ENCODE measurements at places on chromosomes 11 and 22.

DNA sequence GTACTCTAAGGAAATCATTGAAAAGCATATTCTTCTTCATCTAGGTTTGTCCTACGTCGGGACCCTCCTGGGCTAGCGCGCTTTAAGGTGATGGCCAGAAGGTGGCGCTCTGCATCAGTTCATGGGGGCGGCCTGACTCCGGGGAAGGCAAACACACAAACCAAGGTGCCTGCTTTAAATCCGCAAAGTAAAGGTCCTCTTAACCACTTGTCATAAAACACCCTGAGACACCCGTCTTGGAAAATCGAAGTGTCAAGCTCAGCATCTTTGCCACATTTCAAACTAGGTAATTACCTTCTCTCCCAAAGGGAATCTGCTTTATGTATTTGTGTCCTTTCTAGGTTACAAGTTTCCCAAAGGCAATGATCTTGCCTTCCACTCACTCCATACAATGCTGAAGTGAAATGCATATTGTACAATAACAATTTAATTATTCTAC is 33.9 kb downstream of the LMO2 start:
- peak; percentile 81 for DNase-seq

- no peak for DNase-seq
Observed at GRCh38 chr11:121927097-121927785, 188.8 kb downstream of the BLID start.

GRCh38 chr11:58739725-58740430 is 8.1 kb upstream of the GLYAT start:
- DNase-seq: peak; percentile 36

DNA sequence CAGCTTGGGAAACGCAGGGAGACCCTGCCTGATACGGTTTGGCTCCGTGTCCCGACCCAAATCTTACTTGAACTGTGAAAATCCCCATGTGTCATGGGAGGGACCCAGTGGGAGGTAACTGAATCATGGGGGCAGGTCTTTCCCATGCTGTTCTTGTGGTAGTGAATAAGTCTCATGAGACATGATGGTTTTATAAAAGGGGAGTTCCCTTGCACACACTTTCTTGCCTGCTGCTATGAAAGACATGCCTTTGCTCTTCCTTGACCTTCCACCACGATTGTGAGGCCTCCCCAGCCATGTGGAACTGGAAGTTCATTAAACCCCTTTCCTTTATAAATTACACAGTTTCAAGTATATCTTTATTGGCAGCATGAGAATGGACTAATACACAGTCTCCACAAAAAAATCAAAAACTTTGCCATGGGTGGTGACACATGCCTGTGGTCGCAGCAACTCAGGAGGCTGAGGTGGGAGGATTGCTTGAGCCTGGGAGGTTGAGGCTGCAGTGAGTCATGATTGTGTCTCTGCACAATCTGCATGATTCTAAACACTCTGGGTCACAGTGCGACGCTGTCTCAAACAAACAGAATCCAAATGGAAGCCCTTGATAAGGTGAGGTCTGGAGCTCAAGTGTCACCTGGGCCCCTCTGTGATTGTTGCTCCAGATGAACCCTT is 34.9 kb downstream of the SYN3 start:
- DNase-seq: no peak

- DNase-seq: no peak
Observed at GRCh38 chr11:72369743-72370142, 64.6 kb downstream of the CLPB start.

DNA sequence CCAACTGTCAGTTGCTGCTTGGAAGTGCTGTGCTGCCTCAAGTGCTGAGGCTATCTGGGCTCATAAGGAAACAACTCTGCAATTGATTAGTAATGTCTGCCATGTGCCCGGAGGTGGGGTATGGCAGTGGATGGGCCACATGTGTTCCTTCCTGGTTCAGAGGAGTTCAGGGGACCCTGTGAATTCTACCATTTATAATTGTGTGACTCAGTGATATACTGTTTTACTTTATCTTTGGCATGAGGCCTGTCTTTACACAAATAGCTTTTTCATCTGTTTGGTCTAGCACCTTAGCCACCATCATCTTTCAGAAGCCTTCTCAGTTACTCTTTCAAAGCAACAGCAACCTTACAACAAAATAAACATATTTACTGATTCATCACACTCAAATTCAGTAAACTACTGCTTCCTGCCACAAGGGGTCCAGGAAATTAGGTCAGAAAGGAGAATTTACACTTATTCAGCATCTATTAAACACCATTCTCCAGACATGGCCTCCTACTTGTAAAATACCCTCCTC is 20.9 kb downstream of the DKK3 start:
- DNase-seq: peak; percentile 22

DNA sequence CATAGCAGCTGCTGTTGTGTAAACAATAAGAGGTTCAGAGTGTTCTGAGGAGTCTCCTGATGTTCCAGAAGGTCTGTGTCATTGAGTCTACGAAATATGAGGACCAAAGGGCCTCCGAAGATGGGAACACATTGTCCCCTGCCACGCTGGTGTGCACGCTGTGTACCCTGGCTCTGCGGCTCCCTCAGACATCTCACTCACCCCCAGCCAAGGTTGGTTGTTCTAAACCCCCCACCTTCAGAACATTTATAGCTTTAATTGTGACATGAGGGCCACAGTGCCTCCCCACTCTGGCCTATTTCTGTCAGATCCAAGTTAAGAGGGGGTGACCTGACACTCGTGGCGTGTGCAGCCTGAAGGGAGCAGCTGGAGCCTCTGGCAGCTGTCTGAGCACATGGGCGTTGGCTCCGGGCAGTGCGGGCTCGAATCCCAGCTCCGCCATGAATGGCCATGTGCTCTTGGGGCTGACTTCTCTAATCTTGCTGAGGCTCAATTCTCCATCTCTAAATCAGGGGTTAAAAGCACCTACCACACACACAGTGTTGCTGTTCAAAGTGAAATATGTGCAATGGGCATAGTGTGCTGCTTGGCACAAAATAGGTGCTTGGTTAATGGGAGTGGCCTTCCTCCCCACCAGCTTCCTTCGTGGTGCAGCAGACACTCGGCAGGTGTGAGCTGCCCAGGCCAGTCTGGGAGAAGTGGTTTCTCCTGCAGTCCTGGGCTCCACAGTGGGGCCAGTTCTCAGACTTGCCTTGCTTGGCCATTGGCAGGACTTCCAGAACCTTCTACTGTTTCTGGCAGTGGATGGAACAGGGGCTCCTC is 39.7 kb upstream of the MICAL2 start:
- no peak for DNase-seq

GRCh38 chr11:36672815-36673450 is 74.9 kb upstream of the RAG2 start:
- peak; percentile 64 for DNase-seq

DNA sequence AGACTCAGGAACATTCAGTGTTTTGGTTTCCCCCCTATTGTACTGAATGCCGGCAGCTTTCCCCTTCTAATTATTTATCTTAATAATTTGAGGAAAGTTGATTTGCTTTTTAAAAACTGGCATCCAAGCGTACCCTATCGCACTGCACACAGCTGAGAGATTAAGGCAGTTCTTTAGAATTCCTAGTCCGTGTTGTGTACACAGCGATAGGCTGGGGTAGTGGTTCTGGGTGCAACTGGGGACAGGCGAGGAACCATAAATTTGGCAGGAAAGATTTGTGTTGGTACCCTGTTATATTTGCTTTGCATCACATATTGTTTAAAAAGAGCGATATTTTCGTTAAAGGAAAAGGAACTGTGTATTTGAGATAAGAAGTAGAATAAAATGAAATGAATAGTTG is 39.2 kb downstream of the PTPRJ start:
- no peak for DNase-seq

GRCh38 chr22:38569972-38570778 is at the start of gene DMC1:
Gene DMC1 (minus strand): TSS chr22:38570183. CDS start chr22:38568256, 1,927 bp downstream.
- peak; percentile 95 for DNase-seq

DNA sequence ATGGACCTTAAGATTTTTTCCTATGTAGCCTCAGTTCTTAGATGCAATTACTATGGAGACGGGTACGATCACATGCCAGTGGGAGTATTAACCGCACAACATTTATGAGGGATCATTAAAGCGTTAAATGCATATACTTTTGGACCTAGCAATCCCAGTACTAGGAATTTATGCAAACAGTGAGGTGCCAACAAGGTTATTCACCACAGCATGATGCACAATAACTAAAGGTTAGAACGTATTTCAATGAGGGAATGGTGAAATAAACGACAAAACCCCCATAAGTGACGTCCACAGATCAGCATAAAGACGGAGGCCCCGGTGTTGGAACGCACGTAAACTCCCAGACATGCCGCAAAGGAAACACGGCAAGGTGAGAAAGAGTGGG is 539 bp downstream of the SIRT3 start:
- DNase-seq: no peak

DNA sequence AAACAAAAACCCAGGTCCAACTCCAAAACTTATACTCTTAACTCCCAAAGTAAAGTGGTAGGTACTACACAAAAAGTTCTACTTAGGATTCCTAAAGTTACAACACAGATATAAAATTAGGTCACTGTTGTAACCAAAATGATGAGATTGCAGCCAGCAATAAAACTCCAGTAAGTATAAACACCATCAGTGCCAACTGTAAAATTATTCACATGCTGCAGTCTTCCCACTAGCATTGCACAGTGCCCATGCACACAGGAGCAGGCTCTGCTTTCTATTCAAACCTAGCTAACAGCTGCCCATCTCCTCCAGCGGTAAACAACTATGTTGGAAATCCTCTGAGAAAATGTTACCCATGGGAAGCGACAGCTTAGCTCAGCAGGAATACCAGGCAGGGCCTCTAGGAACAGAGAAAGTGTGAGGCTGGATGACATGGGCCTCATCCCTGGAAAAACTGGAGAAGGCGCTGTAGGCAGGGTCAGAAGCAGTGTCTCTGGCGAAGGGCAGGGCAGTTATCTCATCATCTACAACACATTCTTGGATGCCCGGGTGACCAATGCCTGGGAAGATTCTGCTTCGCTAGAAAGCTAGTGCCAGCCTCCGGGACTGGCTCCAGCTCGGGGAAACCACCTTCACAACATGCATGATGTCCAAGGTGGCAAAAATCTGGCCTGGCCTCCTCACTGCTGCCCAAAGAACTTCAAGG is 9.1 kb downstream of the CPT1A start:
- DNase-seq: no peak

GRCh38 chr11:72350752-72351151 is 83.6 kb downstream of the CLPB start:
- peak; percentile 51 for DNase-seq

- no peak for DNase-seq
Observed at GRCh38 chr22:48366056-48366455, 1461.6 kb downstream of the BRD1 start.

GRCh38 chr22:23251445-23252093 is 71.3 kb downstream of the BCR start:
- no peak for DNase-seq

DNA sequence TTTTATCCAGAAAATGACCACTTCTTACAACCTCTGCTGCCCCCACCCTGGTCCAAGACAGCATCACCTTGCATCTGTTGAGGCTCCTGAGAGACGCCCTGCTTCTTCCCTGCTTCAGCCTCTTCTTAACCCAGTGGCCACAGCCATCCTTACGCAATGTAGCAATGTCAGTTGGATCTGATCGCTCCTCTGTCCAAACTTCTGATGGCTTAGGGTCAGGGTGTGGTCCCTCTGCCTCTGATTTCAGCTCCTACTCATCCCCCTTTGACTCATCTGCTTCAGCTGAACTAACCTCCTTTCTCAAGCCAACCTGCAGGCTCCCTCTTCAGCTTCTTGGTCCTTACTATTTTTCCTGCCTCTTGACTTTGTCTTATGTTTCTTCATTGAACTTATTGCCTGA is 280.8 kb downstream of the KIRREL3 start:
- DNase-seq: no peak

GRCh38 chr11:96213500-96213899 is 129.5 kb downstream of the MAML2 start:
- DNase-seq: peak; percentile 28

DNA sequence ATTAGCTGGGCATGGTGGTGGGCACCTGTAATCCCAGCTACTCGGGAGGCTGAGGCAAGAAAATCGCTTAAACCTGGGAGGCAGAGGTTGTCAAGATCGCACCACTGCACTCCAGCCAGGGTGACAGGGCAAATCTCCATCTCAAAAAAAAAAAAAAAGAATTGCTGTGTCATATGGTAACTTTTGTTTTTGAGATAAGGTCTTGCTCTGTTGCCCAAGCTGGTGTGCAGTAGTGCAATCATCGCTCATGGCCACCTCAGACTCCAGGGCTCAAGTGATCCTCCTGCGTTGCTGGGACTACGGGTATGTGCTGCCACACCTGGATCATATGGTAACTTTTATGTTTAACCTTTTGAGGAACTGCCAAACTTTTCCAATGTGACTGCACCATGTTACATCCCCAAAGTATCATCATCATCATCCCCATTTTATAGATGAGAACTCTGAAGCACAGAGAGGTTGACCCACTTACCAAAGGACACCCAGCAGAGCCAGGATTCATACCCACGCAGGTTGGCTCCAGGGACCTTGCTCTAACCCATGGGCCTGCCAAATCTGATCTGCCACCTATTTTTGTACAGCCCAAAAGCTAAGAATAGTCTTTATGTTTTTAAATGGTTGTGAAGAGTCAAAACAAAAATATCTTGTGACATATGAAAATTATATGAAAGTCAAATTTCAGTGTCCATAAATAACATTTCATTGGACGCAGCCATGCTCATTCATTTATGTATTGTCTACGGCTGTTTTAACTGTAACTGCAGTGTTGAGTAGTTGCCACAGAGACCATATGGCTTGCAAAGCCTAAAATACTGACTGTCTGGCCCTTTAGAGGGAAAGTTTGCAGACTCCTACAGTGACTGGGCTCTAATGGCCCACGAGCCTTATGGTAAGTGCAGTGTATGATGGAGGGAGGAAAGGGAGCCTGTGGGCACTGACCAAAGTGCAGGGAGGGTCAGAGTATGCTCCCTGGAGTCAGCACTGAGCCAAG is 45.3 kb downstream of the GDPD5 start:
- peak; percentile 97 for DNase-seq

GRCh38 chr11:69840371-69841169 is 21.4 kb upstream of the FGF3 start:
- DNase-seq: no peak

DNA sequence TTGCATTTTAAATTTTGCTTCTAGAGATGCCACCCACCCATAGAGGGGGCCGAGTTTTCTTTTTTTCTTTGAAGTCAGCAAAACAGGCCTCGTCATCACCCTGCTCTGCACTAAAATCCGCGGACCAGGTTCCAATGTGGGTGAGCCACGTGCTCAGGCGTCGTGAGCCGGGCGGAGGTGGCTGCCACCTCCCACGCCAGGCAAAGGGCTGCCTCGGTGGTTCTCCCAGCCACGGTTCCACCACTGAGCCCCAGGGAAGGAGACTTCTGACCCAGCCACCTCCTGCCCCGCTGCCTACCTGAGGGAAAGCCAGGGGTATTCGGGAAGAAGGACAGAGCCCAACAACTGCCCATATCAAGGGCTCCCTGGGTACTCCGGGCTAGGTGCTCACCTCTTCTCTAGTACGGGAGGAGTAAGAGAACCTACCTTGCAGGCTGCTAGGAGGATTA is 45.3 kb downstream of the MN1 start:
- no peak for DNase-seq
